ENCODE measurements at places on chromosomes 5 and 9.

- no peak for DNase-seq
Observed at GRCh38 chr9:120374817-120375216, 205.2 kb downstream of the CDK5RAP2 start.

DNA sequence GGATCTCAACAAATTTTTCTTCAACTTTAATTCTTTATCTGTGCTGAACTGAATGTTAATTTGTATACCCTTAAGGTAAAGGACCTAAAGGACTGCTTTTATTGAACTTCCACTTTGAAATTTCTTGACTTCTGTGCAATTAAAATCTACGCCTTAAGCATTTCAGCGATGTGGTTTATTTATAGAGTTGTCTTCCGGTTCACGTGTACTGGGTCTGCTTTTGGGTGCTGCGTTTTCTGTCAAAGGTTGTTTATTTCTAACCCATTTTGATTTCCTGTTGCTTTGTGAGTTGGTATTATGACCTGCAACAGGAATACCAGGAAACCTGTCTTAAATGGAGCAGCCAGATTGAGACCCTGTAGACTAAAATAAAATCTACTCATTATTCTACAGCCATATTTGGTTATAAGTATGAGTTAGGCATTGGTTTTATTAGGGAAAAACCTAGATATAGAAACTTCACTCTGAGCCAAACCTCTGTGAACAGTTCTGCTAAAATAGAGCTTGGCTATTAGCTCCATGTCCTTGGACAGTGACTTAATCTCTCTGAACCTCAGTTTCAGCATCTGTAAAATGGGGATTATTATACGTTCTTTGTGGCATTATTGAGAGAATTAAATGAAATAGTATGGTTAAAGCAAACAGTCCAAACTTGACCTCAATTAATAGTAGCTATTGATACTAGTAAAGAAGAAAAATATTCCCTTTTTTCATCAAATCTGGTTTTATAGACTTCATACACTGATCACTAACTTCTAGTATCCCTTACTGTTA, 3.5 kb downstream of the MRRF start:
- DNase-seq = no peak

DNA sequence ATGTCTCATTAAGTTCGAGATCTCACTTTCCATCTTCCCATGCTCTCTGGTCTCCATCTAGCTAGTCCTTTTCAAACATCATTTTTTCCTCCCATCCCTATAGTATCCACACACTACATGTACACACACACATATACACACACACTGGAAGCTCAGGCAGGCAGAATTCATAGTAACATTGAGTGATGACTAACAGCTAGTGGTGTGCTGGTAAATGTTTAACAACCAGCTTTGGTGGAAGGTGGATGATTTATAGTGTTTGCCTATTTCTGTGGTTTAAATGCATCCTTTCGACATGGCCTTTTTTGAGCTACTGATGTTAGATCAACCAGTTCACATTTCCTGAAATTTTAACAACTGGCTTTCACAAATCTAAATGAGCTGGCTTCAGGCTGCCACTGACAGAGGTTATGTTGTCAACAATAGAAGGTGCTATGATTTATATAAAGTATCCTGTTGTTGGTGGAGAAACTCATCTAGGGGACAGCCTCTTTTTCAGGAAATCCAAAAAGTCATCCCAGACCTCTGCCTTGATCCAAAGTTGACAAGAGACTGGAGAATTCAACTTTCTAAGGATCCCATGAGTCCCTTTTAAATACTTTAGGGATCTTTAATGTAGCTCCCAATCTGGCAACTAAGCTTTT, 117.8 kb downstream of the CCDC192 start:
- no peak for DNase-seq

DNA sequence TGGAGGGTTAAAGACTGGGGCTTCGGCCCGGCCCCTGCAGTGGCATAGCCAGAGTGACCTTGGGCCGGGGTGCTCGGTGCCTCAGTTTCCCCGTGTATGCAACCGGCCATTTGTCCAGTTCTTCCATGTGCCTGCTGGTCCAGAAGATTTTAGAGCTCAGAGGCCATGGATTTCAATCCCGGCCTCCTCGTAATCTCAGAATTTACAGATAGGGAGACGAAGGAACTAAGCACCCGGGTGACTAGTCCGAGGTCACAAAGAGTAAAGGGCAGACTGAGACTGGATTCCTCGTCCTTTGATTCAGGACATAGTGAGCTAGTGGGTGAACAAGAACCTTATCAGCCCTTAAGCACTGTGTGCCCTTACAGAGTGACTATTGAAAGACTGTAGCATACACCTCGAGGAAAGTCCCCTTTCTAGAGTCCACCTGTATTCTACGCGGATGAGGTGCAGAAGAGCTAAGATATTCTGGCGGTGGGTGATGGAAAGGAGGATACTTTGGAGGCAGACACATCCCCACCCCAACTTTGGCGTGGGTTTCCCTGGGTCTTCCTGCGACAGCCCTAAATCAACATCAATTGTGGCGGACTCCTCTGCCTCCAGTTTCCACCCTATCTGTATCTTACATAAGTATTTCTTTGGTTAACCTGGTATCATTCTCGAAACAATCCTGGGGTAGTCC, 597 bp downstream of the SLC31A1 start:
- DNase-seq = no peak

GRCh38 chr5:19258686-19259085, 729.3 kb downstream of the CDH18 start:
- no peak for DNase-seq

GRCh38 chr5:83450183-83450966, 21.2 kb upstream of the VCAN start:
- DNase-seq = no peak

GRCh38 chr5:151070449-151070848, 10.4 kb downstream of the TNIP1 start:
- DNase-seq = no peak

- no peak for DNase-seq
Observed at GRCh38 chr9:135474915-135475314, 4.7 kb upstream of the PPP1R26 start.

- DNase-seq = no peak
Observed at GRCh38 chr5:140570058-140570457, 5.4 kb downstream of the SLC35A4 start.

DNA sequence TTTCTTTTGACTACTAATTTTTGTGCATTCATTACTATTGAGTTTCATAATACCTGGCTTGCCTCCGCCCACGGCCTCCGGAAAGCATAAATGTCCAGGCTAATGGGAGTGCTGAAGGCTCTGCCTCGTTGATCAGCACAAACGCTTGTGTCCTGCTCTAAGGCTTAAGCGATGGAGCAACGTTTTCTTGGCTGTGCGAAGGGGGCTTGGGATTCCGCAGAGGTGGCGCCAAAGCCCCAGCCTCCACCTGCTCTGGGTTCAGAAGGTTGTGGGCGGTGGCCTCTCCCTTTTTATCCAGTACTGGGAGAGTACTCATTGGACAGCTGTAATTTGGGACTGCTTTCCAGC, 19.7 kb downstream of the ANXA2R start:
- DNase-seq = peak; percentile 39

DNA sequence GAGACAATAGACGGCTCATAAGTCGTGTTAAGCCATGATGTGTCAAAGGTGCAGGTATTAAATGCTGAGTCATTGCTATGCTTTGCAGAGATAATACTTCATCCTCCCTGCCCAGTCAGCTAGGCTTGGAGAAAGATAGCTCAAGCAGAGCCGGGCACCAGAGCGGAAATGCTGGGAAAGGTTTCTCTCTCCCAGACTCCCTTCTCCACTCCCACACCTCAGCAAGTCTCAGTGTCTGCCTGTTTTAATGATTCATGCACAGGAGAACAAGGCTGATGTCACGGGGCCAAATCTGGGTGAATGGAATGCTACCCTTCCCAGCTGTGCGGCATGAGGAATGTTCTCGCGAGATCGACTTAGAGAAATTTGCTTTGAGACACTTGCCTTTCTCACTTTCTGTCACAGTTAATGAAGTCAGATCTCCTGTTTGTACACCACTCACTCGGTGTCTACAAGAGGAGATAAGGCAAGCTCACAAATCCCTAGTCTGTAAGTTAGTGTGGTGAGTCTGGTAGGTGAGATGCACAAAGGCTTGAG, 204.4 kb downstream of the EFNA5 start:
- no peak for DNase-seq

DNA sequence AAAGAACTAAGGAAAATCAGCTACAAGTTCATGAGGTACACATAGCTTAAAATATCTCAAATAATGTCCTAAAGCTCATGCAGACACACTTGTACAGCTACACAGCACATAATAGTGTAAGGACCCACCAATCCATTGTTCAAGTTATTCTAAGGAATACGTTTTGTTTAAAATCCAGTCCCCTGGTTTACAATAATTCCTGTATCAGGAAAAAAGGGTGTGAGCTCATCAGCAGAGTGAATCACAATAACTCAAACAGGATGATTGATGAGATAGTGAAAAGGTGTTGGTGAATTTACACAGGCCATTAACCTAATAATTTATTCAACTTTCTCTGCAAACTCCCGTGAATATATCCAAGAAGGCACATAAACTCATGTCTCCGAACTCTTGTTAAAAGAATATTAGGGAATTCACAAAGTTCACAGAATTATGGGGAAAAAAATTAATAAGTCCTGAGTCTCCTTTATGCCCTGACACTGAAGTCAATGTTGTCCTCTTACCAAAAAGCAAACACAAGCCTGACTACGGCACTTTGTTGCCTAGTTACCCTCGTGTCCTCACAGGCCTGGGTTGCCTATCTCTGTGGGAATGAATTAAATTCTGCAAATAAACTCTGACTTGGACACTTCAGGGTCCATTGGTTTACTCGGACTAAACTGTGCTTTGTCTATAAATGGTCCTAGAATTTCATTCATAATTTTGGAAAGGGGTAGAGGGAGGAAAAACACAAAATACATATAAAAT, 142.8 kb upstream of the PDE4D start:
- no peak for DNase-seq

GRCh38 chr9:72794946-72795345, 157.9 kb downstream of the ALDH1A1 start:
- no peak for DNase-seq

DNA sequence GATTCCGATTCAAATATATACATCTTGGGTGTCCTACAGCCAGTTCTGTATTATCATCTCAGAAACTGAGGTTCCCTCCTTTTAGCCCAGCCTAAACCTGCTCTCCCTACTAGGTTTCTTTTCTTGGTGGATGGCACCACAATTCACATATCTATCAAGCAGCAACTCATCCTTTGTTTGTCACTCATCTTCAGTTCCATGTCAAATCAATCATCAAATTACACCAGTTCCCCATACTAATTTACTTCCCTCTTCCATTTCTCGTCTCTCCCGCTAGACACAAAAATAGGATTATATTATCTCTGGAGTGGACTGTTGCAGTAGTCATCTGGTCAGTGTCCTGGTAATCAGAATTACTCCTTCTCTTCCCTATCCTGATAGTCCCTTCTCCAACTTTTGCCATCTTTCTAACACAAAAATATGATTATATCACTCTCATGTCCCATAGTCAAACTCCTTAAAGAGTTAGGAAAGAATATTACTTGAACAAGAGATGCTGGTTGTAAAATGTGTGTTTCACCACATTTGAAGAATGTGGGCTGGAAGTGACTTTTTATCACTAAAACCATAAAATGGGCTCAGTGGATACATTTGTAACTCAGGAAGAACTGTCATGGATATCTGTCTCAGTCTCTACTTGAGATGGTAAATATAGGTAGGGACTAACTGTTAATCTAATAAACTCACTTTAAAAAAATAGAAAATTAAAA, 69.1 kb upstream of the RICTOR start:
- no peak for DNase-seq

- DNase-seq = no peak
Observed at GRCh38 chr5:33105521-33105941, 335.2 kb upstream of the TARS1 start.

DNA sequence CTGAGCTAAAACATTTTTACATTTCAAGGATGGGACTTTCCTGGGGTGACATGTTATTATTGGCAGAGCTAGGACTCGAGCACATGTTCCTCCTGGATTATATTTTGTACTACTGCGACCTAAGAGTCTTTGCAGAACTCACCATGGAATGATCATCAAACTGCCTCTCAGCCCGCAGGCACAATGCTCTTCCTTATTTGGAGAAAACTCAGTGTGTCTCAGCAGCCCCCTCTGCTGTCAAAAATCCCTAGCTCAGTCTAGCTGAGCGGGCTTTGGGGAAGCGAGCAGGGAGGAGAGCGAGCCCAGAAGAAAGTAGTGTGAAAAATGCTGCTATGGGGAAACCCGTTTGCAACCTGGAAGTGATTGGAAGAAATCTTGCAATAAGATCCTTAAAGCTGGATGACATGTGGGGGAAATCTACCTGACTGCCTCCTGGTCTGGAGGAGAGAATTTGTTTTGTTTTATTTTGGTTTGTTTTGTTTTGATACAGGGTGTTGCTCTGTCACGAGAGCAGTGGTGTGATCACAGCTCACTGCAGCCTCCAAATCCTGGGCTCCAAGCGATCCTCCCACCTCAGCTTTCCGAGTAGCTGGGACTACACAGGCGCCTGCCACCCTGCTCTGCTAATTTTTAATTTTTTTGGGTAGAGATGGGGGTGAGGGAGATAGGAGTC, 89.9 kb upstream of the CLINT1 start:
- DNase-seq = peak; percentile 76

DNA sequence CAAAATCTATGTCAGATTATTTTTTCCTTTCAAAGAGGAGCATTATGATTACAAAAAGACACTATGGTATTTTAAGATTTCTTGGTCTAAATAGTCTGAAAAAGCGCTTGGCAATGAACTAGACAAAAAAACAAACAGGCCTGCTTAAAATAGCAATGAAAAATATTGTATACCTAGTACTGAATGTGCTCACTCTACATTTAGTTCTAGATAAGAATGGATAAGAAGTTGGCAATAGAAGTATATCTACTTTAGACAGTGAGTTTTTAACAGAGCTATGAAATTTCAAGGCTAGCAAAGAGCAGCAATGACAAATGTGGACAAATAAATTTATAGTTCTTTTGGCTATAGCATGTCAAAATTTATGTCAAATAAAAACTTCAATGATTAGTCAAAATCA, 26.2 kb downstream of the GIN1 start:
- no peak for DNase-seq

DNA sequence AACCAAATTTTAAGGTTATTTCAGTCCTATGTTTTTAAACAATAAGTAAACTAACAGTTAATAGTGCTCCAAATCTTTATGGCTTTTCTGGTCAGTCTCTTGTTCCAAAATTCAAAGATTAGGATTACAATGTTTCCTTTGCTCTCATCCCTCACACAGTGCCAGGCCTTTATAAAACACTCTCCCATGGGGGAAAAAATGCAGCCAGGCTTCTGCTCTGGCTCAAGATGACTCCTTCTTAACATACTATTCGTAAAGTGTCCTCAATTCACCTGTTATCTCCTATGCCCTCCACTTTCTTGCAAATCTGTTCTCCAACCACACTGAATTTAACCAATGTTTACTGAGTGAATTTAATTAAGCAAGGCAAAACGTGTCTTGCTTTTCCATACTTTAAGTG, 1.4 kb downstream of the CEP120 start:
- no peak for DNase-seq

GRCh38 chr5:151772846-151773561, 1.2 kb downstream of the G3BP1 start:
- DNase-seq = no peak
